ENCODE measurements at places on chromosomes 1 and 21. TPM values are rescaled to one million over a fixed set of nuclear protein-coding genes. Genes with fewer than 3 reads are reported as not detected.

AADACL3 gene
- total RNA-seq: not detected

AMY1C gene
- not detected for total RNA-seq

EDARADD gene
- under 0.01 TPM for total RNA-seq

PPM1J gene
- total RNA-seq: 0.43 TPM

MIS18A gene
- total RNA-seq: 5.7 TPM

PAFAH2 gene
- total RNA-seq: 13.9 TPM

DNAJC28 gene
- total RNA-seq: 1.8 TPM

RGS7 gene
- total RNA-seq: 0.11 TPM

GBP3 gene
- 6.2 TPM for total RNA-seq

KIF17 gene
- total RNA-seq: 23.4 TPM

RHBDL2 gene
- total RNA-seq: not detected

SPRR2A gene
- total RNA-seq: not detected

LRRC71 gene
- 0.11 TPM for total RNA-seq

BCAR3 gene
- total RNA-seq: 36.1 TPM

KCNJ6 gene
- not detected for total RNA-seq

KDF1 gene
- total RNA-seq: not detected

TMCC2 gene
- total RNA-seq: 0.43 TPM

RGSL1 gene
- total RNA-seq: not detected

ZNF697 gene
- 19.0 TPM for total RNA-seq

CDA gene
- total RNA-seq: 0.43 TPM

CD84 gene
- not detected for total RNA-seq

FALEC gene
- not detected for total RNA-seq

TMPRSS2 gene
- total RNA-seq: not detected

CD5L gene
- not detected for total RNA-seq

UMODL1 gene
- not detected for total RNA-seq

MANEAL gene
- total RNA-seq: 0.54 TPM

OR2L2 gene
- total RNA-seq: not detected

MATN1 gene
- not detected for total RNA-seq

HNRNPU gene
- total RNA-seq: 236 TPM

BMP8B gene
- total RNA-seq: under 0.01 TPM

SPRR1B gene
- not detected for total RNA-seq

TNFRSF9 gene
- under 0.01 TPM for total RNA-seq

CD1E gene
- not detected for total RNA-seq

LCE3A gene
- total RNA-seq: not detected

CACHD1 gene
- 3.8 TPM for total RNA-seq

B3GALT5 gene
- total RNA-seq: not detected

Measured in dermis lymphatic vessel endothelial cell (primary cell).